NCI-H187 (cell line): ENCODE measurements at places on chromosomes 4 and X.
A peak's percentile ranks its signal among the peaks of the same experiment; 100 is the strongest.

DNA sequence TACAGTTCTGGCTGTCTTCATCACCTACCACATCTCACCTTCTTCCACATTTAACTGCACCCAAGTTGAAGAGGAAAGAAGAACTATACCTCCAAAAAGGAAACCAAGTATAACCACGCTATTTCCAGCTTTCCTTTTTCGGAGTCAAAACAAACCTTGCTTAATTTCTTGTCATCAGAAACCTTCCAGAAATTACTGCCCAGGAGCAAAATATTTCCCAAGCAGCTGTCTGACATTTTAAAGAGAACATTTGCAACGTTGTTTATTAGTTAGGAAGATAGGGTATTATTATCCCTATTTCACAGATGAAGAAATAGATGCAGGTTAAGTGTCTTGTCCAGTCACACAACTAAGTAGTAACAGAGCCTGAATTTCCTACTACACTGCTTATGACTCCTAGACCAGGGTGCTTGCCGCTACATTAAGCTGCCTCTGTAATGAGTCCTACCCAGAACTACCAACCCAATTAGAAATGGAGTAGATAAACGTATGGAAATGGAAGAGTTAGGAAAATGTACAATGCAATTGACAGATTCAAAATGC is 2.2 kb upstream of the ACSL4 start:
- DNase-seq, result no peak

DNA sequence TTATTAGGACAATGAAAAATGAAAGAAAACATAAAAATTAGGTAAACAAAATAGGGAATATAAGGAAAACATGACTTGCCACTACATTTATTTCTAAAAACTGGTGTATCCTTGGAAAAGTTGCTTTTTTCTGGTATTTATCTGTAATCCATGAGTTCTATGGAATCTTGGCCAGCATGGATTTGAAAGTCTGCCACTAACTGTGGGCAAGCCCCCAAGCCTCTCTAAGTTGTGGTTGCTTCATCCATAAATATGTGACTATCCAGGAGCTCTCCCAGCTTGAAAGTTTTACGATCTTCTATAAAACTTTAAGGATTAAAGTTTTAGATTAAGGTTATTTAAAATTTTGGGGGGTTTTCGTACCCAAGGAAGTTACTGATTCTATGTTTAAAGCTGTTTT is 21.8 kb downstream of the RPS6KA3 start:
- no peak for DNase-seq

GRCh38 chr4:139018501-139018900 is 2.9 kb downstream of the NOCT start:
- no peak for DNase-seq

DNA sequence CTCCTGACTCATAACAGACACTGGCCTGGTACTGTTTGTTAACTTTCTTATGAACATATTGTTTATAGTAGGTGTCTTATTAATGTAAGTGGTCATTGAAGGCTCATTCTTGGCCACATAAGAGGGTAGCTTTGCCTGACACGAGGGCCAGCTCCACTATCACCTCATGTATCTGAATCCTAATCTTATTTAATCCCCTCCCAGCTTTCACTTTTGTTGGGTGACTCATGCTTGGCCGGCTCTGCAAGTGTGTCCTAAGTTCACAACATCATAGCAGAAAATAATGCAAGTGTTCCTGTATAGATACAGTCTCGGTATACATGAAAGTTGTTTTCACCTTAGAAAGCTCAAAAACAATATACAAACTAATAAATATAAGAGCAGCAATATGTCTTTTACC is 283.8 kb downstream of the IQCM start:
- DNase-seq, result no peak

DNA sequence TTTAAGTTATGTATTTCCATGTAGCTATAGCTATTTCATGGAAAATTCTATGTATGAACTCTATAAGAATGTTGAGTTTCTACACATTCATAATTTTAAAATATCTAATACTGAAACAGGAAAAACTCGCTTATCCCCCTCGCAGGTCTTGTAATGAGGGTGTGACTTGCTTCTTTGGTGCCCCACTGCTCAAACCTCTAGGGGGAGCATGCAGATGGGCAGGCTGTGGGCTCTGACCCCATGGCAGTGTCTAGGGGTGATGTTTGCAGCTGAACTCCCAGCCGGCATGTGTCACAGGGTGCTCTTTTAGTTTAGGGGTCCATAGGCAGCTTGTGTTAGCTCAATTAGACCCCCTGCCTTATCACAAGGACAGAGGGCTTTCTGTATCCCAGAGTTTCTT is 1825.7 kb upstream of the ADGRL3 start:
- DNase-seq, result no peak

DNA sequence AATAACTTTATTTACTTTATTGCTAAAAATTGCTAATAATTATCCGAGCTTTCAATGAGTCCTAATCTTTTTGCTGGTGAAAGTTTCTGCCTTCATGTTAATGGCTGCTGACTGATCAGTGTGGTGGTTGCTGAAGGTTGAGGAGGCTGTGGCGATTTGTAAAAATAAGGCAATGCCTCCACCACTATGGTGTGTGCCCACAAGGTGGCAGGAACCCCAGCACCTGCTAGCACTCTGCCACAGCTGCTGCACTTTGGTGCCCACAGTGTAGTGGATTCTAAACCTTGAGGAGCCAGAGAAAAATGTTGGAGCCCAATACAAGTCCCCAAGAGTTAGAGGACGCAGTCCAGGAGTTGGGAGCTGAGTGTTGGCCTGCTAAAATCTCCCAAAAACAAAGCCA is 1237.1 kb downstream of the PCDH19 start:
- no peak for DNase-seq

DNA sequence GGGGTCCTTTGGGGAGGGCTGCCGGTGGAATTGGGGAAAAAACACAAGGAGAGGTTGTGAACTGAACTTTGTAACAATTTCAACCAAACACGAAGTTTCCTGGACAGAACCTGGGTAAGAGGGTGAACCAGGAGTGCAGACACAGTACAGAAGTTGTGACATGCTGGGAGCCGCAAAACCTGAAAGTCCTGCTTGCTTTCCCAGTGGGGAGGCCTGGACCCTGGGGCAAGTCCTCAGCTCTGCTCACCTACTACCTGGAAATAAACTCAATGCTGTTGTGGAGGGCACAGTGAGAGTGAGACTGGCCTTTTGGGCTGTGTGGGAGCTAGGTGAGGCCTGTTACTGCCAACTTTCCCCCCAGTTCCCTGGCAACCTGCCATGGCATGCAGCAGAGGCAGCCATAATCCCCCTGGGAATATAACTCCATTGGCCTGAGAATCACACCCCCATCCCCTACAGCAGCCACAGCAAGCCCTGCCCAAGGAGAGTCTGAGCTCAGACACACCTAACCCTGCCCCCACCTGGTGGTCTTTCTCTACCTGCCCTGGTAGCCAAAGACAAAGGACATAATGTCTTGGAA is 162.8 kb downstream of the THOC2 start:
- DNase-seq, result no peak

GRCh38 chr4:182246401-182247205 is 3.4 kb downstream of the TENM3 start:
- no peak for DNase-seq

- no peak for DNase-seq
These were observed 175.9 kb downstream of the SHROOM3 start for GRCh38 chr4:76610751-76611547.

GRCh38 chr4:8347660-8348059 is 78.1 kb downstream of the HTRA3 start:
- no peak for DNase-seq

DNA sequence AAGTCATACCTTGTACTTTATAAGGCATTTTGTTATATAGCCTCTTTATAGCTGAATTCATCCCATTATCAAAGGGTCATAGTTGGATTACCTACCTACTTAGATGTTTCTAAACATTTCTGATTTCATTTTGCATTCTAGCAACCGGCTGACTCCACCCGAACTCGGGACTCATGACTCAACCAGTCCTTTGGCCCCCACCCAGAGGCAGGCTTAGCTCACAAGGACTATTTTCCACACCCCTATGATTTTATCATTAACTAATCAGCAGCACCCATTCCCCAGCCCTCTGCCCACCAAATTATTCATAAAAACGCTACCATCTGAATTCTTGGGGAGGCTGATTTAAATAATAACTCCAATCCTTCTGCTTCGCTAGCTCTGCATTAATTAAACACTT is 79.9 kb upstream of the EGFL6 start:
- DNase-seq, result no peak

DNA sequence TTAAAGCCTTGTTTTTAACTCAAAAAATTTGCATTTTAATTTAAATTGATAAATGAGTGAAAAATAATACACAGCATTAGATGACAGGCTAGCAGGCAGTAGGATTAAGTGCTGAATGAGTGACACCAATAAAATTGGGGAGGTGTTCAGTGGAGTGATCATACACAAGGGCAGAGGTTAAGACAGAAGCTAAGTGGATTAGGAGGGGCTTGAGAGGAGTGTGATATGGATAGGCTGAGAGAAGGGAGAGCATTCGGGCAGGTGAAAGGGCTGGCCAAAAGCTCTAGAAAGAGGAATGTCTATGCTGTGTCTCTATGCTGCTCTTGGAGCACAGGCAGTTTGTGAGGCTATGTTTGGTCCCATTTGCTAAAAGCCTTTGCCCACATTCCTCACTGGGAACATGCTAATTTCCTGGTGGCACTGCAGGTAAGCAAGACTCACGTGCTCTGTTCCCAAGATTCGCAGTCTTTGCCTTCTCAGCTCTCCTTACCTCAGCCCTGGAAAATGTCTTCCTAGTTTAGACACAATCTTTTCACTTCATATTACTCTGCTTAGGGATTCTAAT is 52.8 kb upstream of the CCSER1 start:
- no peak for DNase-seq

GRCh38 chr4:43112139-43112538 is 219.6 kb downstream of the GRXCR1 start:
- no peak for DNase-seq

GRCh38 chrX:21373637-21374162 is 518 bp upstream of the CNKSR2 start:
- DNase-seq, result no peak

- DNase-seq, result no peak
These were observed 501.8 kb upstream of the GALNT7 start for GRCh38 chr4:172666711-172667368.

DNA sequence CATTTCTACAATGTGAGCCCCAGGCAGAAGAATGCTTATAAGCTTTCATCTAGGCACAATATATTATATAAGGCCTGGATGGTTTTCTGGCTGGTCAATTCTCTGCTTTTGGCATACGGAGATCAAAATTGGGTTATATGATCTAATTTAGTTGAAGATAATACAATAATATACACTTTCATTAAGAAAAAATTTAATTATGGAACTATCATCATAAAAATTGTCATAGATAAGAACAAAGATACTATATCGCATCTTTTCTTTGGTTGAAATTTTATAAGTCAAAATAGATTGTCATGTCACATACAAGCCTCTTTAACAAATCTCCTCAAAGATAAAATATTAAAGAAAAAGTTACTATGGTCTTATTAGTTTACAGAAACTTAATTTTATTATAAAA is 17.1 kb downstream of the DMD start:
- DNase-seq, result no peak

- no peak for DNase-seq
These were observed 2.9 kb upstream of the FTSJ1 start for GRCh38 chrX:48472851-48473703.

DNA sequence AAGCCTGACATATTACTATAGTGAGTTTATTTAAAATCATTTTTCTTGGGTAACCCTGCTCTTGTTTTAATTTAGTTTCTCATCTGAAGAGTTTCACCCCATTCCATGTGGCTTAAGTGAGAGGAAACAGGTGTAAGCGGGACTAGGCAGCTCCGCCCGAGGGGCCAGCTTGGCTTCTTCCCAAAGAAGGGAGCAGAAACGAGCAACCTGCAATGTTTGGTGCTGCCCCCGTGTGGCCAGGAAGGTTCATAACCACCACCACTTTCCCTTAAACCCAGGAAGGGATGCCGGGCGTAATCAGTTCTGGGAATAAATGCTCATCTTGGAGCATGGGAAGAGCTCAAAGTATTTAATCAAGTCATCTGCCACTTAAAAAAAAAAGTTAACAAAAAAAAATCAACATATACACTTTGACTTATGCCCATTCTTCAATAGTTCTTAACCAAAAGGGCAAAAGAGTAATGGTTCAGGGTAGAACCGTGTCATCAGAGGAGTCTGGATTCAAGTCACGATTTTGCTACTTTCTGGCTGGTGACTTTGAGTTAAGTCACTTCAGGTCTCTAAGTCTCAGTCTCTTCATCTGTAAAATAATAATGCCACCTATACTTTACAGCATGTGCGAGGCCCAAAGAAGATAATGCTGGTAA is 147.9 kb downstream of the NSUN7 start:
- peak; percentile 51 for DNase-seq

DNA sequence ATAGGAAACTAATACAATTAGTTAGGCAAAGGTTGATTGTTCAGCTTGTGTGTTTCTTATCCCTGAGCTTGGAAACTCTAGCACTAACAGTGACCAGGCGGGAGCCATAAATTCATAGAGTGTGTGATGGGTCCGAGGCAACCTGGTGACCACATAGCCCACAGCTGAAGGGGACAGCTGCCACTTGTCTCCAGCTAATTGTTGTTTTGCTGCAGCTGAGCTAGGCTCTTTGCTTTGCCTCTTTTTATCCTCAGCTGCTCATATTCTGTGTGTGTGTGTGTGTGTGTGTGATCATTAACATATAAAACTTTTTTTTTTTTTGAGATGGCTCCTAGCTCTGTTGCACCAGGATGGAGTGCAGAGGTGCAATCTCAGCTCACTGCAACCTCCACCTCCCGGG is 53.2 kb downstream of the DOCK11 start:
- no peak for DNase-seq

DNA sequence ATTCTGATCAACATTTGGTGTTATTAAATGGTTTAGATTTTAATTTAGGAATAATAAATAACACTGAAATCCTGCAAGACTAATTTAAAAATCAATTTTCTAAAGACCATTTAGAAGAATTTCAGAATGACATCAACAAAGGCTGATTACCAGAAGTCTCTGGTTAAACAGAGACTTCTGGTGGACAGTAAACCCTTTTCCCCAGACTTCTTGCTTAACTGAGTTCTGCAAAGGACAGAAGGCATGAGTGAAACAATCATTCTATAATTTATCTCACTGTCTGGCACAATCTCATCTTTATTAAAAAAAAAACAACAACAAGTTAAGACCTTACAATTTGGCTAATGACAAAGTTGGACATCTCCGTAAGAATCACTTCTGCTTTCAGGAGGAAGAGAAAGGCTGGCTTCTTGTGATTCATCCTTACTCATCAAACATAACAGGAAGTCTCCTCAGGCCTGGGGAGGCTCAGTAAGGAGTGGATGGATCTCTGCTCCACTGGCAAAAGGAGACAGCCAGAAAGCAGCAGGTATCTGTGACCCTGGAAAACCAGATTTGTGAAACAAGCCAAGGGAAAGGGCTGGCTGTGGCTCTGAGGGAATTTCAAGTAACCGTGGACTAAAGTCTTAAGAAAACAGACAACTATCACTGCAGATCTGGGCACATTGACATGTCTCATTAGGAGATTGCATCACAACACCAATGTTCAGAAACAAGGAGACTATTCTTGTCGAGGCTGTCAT is 908 bp upstream of the TLR6 start:
- no peak for DNase-seq

GRCh38 chr4:182547435-182547834 is 304.2 kb downstream of the TENM3 start:
- no peak for DNase-seq
